Astrocyte (in vitro differentiated cells and primary cell): ENCODE measurements at places on chromosomes 16 and 17. TPM values are rescaled to one million over a fixed set of nuclear protein-coding genes. Genes with fewer than 3 reads are reported as not detected.

DNA sequence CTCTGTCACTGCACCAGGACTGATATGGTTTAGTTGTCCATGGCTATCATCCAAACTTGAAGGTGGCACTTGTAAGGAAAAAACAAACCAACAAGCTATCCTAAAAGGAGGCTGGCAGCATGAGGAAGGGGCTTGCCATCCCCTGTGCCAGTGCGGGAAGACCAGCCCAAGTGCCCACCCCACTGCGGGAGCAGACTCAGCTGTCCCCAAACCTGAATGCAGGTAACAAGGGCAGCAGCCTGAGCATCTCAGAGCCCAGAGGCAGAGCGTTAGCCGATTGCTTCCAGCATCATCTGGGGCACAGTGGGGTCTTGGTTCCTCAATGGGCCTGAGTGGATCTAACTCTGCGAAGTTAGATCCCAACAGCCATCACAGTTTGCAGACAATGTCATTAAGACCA is 29.2 kb upstream of the C16orf78 start:
- no peaks in the 10 kb centered on the region for H3K27me3 ChIP-seq
- DNase-seq = no peak
- H3K27ac ChIP-seq = no peak overlapping the region
- no peak overlapping the region for H3K4me3 ChIP-seq

DNA sequence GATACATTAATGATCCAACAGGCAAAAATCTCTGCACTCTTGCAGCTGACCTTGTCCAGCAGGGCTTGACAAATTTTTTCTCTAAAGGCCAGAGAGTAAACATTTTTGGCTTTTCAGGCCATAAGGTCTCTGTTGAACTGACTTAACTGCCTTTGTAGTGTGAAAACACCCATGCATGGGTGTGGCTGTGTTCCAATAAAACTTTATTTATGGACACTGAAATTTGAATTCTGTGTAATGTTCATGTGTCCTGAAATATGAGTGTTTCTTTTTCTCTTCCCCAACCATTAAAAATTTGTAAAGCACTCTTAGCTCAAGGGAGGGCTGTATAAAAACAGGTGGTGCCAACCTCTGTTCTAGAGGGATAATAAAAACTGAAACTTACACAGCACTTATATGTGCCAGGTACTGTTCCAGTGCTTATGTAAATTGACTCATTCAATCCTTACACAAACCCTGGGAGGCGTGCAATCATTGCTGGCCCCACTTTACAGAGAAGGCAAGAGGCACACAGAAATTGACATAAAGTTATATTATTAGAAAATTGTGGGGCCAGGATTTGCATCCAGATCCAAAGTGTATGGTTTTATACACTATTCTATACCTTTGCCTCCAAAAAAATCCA is 18.8 kb upstream of the ZNF423 start:
- H3K27me3 ChIP-seq = peaks cover 2% of the 10 kb centered on the region
- no peak overlapping the region for H3K4me3 ChIP-seq
- no peaks in the 10 kb centered on the region for H3K36me3 ChIP-seq
- H3K4me1 ChIP-seq = no peaks in the 10 kb centered on the region
- H3K27ac ChIP-seq = no peak overlapping the region

DNA sequence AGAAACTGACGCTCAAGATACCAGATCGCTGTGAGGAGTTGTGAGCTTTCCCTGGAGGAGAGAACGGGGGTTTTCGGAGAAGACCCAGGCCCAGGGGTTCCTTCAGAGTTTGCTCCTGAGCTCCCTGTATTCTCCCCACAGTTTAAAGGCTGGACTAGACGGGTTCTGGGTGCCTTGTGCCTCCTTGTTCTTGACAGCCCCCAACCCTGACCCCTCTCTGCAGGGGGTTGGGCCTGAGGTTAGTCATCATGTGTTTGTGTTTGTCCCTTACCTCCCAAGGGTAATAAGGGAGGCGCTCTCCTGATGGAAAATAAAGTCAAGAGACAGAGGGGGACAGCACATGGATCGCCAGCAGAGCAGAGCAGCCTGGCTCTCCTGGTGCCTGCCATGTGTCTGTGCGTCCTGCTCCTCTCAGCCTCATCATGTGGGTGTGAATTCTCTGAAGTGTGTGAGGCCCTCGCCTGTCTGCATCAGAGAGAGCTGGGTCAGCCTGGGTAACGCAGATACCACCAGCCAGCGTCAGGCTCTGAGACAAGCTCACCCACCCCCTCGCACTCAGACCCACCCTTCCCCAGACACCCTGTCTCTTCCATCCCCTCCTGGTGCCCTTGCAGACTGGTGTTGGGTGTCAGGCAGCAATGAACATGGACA is 8.7 kb downstream of the HEXIM2 start:
- no peaks in the 10 kb centered on the region for H3K36me3 ChIP-seq
- DNase-seq = no peak
- H3K27me3 ChIP-seq = no peaks in the 10 kb centered on the region
- H3K4me3 ChIP-seq = no peak overlapping the region
- no peak overlapping the region for H3K27ac ChIP-seq
- H3K4me1 ChIP-seq = peaks cover 33% of the 10 kb centered on the region

DNA sequence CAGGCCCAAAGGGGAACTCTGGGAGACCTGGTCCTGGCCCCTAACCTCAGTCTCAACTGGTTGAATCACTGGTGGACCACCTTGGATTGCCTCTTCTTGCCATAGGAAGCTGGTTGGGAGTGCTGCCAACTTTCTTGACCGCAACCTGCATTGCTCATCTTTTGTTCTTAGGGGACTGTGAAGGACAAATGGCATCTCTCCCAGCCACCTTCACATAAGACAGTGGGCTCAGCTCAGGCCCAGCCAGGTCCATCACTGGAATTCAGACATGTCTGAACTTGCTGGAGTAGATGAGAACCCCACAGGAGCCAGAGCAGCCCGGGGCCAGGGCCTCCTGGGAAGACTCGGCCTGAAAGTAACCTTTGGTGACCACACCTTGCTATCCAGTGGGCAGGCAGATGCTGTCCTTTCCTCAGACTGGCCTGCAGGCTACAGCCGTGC is 18.8 kb downstream of the ADORA2B start:
- peaks cover 58% of the 10 kb centered on the region for H3K4me1 ChIP-seq
- no peak overlapping the region for H3K4me3 ChIP-seq
- no peaks in the 10 kb centered on the region for H3K27me3 ChIP-seq
- H3K36me3 ChIP-seq = no peaks in the 10 kb centered on the region

- no peaks in the 10 kb centered on the region for H3K4me1 ChIP-seq
- no peak overlapping the region for H3K4me3 ChIP-seq
- no peaks in the 10 kb centered on the region for H3K27me3 ChIP-seq
- no peak for DNase-seq
Observed at GRCh38 chr16:79407005-79407404, 193.5 kb downstream of the MAF start.

GRCh38 chr17:48546137-48546923 is 1.4 kb upstream of the HOXB2 start:
- peak overlapping the region; percentile 95 for H3K27ac ChIP-seq
- H3K4me3 ChIP-seq = peak overlapping the region; percentile 9
- peaks cover 44% of the 10 kb centered on the region for H3K27me3 ChIP-seq
- DNase-seq = no peak

- H3K27ac ChIP-seq = no peak overlapping the region
- no peaks in the 10 kb centered on the region for H3K36me3 ChIP-seq
- no peak overlapping the region for H3K4me3 ChIP-seq
- peak; percentile 11 for DNase-seq
- peaks cover 12% of the 10 kb centered on the region for H3K4me1 ChIP-seq
- peaks cover 45% of the 10 kb centered on the region for H3K27me3 ChIP-seq
Observed at GRCh38 chr17:46977348-46977747, 1.7 kb downstream of the RPRML start.

- H3K4me1 ChIP-seq = peaks cover 18% of the 10 kb centered on the region
- no peaks in the 10 kb centered on the region for H3K36me3 ChIP-seq
- H3K4me3 ChIP-seq = no peak overlapping the region
- DNase-seq = no peak
Observed at GRCh38 chr17:58325976-58326468, 2.6 kb downstream of the TSPOAP1 start.

DNA sequence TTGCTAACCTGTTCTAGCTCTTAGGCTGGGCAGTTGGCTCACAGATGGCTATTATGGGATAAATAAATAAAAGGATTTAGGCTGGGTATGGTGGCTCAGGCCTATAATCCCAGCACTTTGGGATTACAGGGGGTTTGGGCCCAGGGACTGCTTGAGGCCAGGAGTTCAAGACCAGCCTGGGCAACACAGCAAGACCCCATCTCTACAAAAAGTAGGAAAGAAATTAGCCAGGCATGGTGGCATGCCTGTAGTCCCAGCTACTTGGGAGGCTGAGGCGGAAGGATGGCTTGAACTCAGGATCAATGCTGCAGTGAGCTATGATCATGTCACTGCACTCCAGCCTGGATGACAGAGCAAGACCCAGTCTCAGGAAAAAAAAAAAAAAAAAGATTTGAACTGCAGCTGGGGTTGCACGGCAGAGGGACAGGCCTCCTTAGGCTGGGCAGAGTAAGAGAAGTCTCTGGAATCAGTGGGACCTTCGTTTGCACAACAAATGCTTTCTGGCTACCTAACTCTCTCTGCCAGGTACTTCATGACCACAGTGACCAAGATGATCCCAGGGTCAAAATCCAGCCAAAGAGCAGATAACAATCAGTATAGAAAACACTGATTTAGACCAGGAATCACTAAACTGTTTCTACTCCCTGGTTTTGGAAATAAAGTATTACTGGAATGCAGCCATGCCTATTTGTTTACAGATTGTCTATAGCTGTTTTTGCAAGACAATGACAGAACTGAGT is 6.8 kb downstream of the RUSF1 start:
- H3K4me1 ChIP-seq = no peaks in the 10 kb centered on the region
- no peaks in the 10 kb centered on the region for H3K27me3 ChIP-seq
- H3K27ac ChIP-seq = no peak overlapping the region
- no peak overlapping the region for H3K4me3 ChIP-seq

DNA sequence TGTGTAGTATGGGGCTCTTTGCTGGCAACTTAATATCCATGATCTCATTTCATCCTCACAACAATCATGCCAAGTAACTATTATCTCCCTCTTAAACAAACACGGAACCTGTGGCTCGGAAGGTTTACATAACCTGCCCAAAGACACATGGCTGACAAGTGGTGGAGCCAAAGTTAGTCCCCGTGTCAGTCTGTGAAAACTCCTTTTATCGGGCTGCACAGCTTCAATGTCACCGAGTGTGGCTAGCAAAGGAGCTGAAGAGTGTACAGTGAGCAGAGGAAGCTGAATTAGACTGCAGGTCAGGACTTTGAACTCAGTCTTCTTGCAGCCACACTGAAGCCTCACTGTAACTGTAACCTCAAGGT is 80.3 kb downstream of the PARN start:
- no peak for DNase-seq
- H3K27ac ChIP-seq = no peak overlapping the region
- H3K36me3 ChIP-seq = peaks cover 16% of the 10 kb centered on the region
- H3K27me3 ChIP-seq = no peaks in the 10 kb centered on the region

GRCh38 chr16:14236401-14236800 is 165.3 kb downstream of the MRTFB start:
- H3K4me1 ChIP-seq = peaks cover 12% of the 10 kb centered on the region
- no peak overlapping the region for H3K27ac ChIP-seq
- no peak overlapping the region for H3K4me3 ChIP-seq
- H3K36me3 ChIP-seq = peaks cover 10% of the 10 kb centered on the region
- no peaks in the 10 kb centered on the region for H3K27me3 ChIP-seq

DNA sequence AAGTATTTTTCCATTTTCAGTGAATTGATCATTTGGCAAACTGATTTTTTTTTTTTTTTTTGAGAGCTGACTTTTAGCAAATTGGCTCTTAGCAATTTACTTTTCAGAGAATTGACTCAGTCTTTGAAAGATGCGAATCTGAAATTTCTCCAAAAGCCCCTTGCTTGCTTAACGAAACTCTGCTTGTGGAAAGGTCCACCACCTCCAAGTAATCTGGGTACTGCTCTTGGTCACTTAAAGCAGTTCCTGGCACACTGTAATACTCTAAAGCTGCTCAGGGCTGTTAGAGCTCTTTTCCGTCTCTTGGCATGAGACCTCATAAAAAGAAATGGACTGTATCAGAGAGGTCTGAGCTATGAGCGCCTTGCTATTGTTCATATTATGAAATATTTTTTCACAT is 2.9 kb downstream of the GSDMB start:
- no peak overlapping the region for H3K4me3 ChIP-seq
- DNase-seq = no peak
- H3K4me1 ChIP-seq = no peaks in the 10 kb centered on the region

Gene PRSS27
- total RNA-seq = 2.3 and 3.0 TPM in 2 replicates

Gene TCAP
- total RNA-seq = 0.98 and 1.4 TPM in 2 replicates

Gene HASPIN
- total RNA-seq = 1.7 and 2.4 TPM in 2 replicates

Gene ST3GAL2
- total RNA-seq = 108 and 130 TPM in 2 replicates

Gene SLFN14
- total RNA-seq = not detected in 2 replicates

Gene XAF1
- total RNA-seq = 50.9 and 69.6 TPM in 2 replicates

Gene ZNF624
- 4.8 and 5.4 TPM in 2 replicates for total RNA-seq

Gene TMEM114
- not detected in 2 replicates for total RNA-seq

Gene MT3
- not detected in 2 replicates for total RNA-seq

Gene ADAP2
- 0.89 and 1.1 TPM in 2 replicates for total RNA-seq
